ENCODE measurements at places on chromosomes 3 and 15. TPM values are rescaled to one million over a fixed set of nuclear protein-coding genes. Genes with fewer than 3 reads are reported as not detected.

The TTC21A gene
- 1.9 TPM for total RNA-seq

The CPN2 gene
- not detected for total RNA-seq

The MAN2A2 gene
- total RNA-seq: 183 TPM

The TIGIT gene
- total RNA-seq: 367 TPM

The PDZRN3 gene
- not detected for total RNA-seq

The POLR2M gene
- total RNA-seq: 70.4 TPM

The SPINT1 gene
- 3.7 TPM for total RNA-seq

The PPM1L gene
- 5.0 TPM for total RNA-seq

The FGD5 gene
- total RNA-seq: not detected

The ISLR2 gene
- 0.20 TPM for total RNA-seq

The GPR27 gene
- total RNA-seq: 2.3 TPM

The CKMT1B gene
- 0.40 TPM for total RNA-seq

The DUOX2 gene
- not detected for total RNA-seq

The CGNL1 gene
- not detected for total RNA-seq

The CHP1 gene
- 54.1 TPM for total RNA-seq

The SETD2 gene
- 38.0 TPM for total RNA-seq

The KCNMB3 gene
- total RNA-seq: 1.4 TPM

The SEMA3G gene
- total RNA-seq: 0.28 TPM

The SCAANT1 gene
- not detected for total RNA-seq

The EIF2A gene
- 97.5 TPM for total RNA-seq

The XYLB gene
- 5.2 TPM for total RNA-seq

The ADAMTS9 gene
- not detected for total RNA-seq

The HHLA2 gene
- total RNA-seq: 9.4 TPM

The SV2B gene
- total RNA-seq: not detected

The MUC13 gene
- total RNA-seq: not detected

The PLCD1 gene
- total RNA-seq: 12.3 TPM

The RPL39L gene
- total RNA-seq: 17.8 TPM

The TBC1D21 gene
- total RNA-seq: not detected

The TNIK gene
- total RNA-seq: 39.3 TPM

The GP5 gene
- total RNA-seq: 0.53 TPM

The TGFBR2 gene
- 47.3 TPM for total RNA-seq

Measured in activated CD8-positive, alpha-beta memory T cell treated with anti-CD3 and anti-CD28 coated beads, Interleukin-2, amount 10 ng/mL, durations not matched to agents 7 days and 5 days (primary cell).